ENCODE measurements at places on chromosomes 3 and 15.

DNA sequence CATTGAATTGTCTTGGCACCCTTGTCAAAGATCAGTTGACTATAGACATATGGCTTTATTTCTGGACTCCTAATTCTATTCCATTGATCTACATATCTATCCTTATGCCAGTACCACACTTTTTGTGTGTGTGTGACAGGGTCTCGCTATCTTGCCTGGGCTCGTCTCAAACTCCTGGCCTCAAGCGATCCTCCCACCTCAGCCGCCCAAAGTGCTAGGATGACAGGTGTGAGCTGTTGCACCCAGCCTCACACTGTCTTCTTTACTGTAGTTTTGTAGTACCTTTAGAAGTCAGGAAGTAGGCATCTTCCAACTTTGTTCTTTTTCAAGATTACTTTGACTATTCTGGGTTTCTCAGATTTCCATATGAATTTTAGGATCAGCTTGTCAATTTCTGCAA lies 24.3 kb downstream of the CDAN1 start:
- DNase-seq = no peak

DNA sequence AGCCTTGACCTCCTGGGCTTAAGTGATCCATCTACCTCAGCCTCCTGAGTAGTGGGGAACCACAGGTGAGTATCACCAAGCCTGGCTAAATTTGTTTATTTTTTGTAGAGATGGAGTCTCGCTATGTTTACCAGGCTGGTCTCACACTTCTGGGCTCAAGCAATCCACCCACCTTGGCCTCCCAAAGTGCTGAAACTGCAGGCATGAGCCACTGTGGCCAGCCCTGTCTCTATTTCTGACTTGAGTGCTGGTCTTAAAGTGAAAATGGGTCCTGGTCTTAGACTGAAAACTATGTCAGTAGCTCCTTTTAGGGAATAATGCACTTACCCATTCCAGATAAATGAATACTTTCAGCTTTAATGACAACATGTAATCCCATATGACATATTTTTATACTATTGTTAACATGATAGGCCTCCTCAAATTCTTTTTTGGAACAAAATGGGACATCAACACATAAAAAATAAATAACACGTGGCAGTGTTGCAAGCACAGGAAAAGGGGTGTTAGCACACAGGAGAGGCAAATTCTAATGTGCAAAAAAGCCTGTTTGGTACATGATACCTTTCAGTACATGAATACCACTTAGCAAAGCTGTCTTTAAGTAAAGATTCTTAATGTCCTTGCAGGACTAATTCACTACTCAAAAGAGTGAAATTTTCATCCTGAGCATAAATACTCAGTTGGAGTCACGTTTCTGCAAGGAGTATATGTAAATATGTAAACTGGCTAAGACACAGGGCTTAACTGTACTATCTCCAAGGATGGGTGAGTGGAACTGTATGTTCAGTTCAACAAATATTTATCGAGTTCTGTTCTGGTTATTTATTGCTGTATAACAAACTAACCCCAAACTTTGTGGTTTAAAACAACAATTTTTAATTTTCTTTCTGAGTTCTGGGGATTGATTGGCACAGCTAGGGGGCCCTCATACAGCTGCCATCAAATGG lies 194.7 kb downstream of the NR1D2 start:
- no peak for DNase-seq

GRCh38 chr15:78461171-78461888 lies 23.3 kb downstream of the IREB2 start:
- DNase-seq = no peak

DNA sequence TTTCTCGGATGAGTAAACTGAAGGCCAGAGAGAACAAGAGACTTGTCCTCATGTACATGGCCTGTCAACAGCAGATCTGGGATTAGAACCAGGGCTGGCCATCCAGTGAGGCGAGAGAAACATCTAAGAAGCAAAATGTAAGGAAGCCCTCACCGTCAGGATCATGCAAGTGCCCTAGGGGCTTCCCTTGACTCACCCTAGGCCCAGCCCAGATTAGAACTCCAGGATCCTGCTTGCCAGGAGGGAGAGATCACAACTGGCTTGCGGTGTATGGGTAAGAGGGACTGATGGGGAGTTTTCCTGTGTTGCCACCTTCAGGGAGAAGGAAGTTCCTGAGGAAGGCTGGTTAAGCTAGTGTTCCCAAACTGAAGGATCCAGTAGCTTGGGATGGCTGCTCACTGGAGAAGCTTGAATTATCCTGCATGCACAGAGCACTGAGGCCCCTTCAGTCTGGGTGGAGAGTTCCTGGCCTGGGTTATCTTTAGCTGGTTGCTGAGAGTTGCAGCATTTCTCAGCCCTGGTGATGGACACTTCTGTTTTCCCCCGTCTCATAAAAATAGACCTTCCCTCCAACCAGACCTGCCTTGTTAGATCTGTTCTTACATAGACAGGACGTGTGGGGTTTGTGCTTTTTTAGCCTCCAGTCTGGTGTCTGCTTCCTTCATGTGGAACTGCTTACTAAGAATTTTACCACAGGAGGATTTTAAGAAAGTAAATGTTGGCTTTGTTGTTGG lies 28.2 kb upstream of the XIRP1 start:
- DNase-seq = no peak

All from AG04450 (cell line).